ENCODE measurements at places on chromosomes 12 and 14. TPM values are rescaled to one million over a fixed set of nuclear protein-coding genes. Genes with fewer than 3 reads are reported as not detected.

GRCh38 chr14:102913341-102914211, 8.9 kb upstream of the AMN start:
- H3K4me1 ChIP-seq, result no peaks in the 10 kb centered on the region
- no peaks in the 10 kb centered on the region for H3K27me3 ChIP-seq
- no peak for DNase-seq
- no peak overlapping the region for H3K4me3 ChIP-seq
- H3K27ac ChIP-seq, result no peak overlapping the region

DNA sequence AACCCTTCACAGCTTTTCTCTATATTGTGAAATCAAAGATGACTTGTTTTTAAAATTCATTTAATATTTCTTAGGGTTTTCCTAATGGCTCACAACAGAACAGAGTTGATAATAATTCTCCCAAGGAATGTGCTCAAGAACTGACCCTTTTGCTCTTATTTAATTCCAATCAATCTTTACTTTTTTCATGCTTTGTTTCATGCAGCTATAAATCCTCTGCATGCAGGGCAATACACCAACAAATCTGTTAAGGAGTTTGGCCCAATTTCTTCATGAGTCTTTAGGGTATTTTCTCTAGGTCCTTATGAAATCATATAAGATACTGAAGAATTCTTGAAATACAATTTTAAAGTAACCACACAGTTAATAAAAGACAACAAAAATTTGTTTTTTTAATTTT, 264.2 kb downstream of the SLC6A15 start:
- peaks cover 3% of the 10 kb centered on the region for H3K4me1 ChIP-seq
- no peak overlapping the region for H3K27ac ChIP-seq
- no peak for DNase-seq
- no peaks in the 10 kb centered on the region for H3K36me3 ChIP-seq
- no peak overlapping the region for H3K4me3 ChIP-seq

DNA sequence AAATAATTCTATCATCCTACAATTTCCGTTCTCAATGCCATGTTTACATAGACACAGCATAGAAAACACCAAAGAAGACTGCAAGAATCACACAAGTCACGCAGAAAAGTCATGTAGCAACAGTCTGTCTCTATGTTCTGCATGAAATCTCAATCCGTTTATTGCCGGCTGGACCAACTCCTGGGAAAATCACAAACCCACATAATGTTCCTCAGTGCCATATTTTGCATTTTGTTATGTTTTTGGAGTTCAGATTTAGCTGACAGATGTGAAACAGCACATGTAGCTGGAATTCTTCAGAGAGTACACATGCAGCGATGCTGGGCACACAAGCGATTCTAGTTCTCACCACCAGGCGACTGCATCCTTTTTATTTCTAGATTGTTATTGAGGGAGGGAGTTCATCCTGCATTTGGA, 193.1 kb downstream of the APAF1 start:
- no peak overlapping the region for H3K27ac ChIP-seq
- H3K27me3 ChIP-seq, result peaks cover 3% of the 10 kb centered on the region
- H3K4me3 ChIP-seq, result no peak overlapping the region
- no peaks in the 10 kb centered on the region for H3K4me1 ChIP-seq
- H3K36me3 ChIP-seq, result no peaks in the 10 kb centered on the region
- no peak for DNase-seq

DNA sequence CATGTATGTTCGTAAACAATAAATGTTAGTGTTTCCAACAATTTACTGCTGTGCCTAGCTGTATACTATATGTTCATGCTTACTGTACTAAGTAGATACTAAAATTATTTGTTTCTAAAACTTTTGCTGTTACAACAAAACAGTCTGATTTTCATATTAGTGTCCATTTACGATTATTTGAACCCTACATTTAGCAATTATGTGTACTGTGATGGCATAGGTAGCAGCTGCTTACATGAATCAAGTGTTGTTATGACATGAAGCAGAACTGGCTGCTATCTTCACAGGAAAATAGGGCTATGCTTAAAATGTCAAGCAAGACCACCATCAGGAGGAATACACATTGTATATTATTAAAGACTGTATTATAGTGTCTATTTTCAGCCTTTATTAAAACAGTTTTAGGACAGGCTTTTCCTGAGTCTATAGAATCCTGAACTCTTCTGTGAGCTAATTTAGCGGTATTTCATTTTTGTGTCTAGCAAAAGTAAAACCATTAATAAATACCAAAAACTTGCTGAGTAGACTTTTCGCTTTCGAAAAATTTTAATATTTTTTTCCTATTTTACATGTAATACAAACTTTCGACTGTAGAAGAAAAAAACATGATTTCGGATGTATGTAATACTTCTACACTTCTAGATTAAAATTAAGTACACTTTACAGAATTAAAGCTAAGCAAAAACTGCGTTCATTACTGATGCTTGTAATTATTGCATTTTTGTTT, 1.1 kb upstream of the WDR89 start:
- no peak overlapping the region for H3K27ac ChIP-seq
- H3K4me1 ChIP-seq, result peaks cover 3% of the 10 kb centered on the region
- no peak for DNase-seq

GRCh38 chr14:53376064-53376463, 222.9 kb upstream of the DDHD1 start:
- H3K4me1 ChIP-seq, result no peaks in the 10 kb centered on the region
- no peaks in the 10 kb centered on the region for H3K36me3 ChIP-seq
- no peak for DNase-seq
- no peak overlapping the region for H3K27ac ChIP-seq
- no peak overlapping the region for H3K4me3 ChIP-seq

DNA sequence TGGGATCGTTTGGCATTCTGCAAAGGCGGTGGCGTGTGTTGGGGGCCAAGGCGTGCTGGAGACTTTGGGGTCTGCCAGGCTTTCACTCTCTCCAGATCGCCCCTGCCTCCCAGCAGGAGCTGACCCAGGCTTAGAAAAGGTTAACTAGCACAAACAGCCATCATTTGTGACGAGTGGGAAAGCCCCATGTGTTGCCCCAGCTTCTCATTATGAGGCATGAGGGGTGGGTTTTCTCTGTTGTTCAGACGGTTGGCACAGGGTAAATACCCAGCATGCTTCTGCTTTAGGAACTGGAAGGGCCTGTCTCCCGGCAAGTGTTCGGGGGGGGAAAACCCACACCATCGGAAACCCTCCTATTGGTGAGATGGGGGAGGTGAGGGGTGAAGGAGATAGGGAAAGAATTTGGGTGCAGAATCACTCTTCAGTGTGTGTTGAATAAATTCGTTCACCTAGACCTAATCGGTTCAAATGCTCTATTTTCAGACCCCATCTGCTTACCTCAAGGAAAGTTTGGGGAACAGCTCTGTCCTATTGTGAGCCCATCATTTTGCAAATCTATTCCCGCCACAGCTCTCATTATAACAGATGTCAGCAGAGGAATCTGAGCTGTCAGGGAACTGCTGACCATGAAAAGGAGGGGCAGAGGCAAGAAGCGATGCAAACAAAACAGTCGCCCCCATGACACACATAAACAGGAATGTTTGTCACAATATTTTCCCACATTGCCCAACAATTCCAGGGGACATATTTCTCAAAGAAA, 34.7 kb upstream of the C12orf42 start:
- peaks cover 18% of the 10 kb centered on the region for H3K4me1 ChIP-seq
- no peak overlapping the region for H3K27ac ChIP-seq
- no peak overlapping the region for H3K4me3 ChIP-seq
- DNase-seq, result no peak
- peaks cover 1% of the 10 kb centered on the region for H3K36me3 ChIP-seq
- H3K27me3 ChIP-seq, result peaks cover 50% of the 10 kb centered on the region

GRCh38 chr14:64540208-64541202, at the start of gene HSPA2:
TSS of gene HSPA2 (plus strand) at chr14:64540741. CDS start at chr14:64540850, 109 bp downstream.
- peak within 1 kb of the TSS; percentile 99 for H3K27ac ChIP-seq
- H3K36me3 ChIP-seq, result peaks cover 3% of the 10 kb centered on the region

DNA sequence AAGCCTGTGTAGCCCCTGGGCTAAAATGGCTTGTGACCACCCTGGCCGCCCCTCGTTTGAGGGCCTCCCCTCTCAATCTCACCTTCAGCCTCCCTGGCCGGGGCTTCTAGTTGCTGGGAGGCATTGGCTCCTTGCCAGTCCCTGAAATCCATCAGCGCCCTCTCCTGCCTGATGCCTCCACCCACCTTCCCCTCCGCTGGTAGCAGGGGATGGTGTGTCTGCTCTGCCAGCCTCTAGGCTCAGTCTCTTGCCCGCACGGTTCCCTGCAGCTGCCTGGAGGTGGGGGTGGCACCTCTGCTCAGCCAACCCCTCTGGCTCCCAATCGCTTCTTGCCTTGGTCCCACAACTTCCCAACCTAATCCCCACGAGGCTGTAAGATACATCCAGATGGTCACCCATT, 167.9 kb downstream of the PHETA1 start:
- DNase-seq, result no peak
- no peak overlapping the region for H3K27ac ChIP-seq
- H3K4me1 ChIP-seq, result no peaks in the 10 kb centered on the region
- H3K4me3 ChIP-seq, result no peak overlapping the region
- no peaks in the 10 kb centered on the region for H3K27me3 ChIP-seq

The SLC5A8 gene
- 0.12 TPM for total RNA-seq

Data from progenitor cell of endocrine pancreas (in vitro differentiated cells).